ENCODE measurements at places on chromosomes 2 and 18. TPM values are rescaled to one million over a fixed set of nuclear protein-coding genes. Genes with fewer than 3 reads are reported as not detected.

- no peaks in the 10 kb centered on the region for H3K27me3 ChIP-seq
- DNase-seq, result no peak
- no peaks in the 10 kb centered on the region for H3K4me1 ChIP-seq
- H3K4me3 ChIP-seq, result no peak overlapping the region
- H3K36me3 ChIP-seq, result no peaks in the 10 kb centered on the region
Observed at GRCh38 chr18:7414459-7414858, 152.7 kb upstream of the PTPRM start.

DNA sequence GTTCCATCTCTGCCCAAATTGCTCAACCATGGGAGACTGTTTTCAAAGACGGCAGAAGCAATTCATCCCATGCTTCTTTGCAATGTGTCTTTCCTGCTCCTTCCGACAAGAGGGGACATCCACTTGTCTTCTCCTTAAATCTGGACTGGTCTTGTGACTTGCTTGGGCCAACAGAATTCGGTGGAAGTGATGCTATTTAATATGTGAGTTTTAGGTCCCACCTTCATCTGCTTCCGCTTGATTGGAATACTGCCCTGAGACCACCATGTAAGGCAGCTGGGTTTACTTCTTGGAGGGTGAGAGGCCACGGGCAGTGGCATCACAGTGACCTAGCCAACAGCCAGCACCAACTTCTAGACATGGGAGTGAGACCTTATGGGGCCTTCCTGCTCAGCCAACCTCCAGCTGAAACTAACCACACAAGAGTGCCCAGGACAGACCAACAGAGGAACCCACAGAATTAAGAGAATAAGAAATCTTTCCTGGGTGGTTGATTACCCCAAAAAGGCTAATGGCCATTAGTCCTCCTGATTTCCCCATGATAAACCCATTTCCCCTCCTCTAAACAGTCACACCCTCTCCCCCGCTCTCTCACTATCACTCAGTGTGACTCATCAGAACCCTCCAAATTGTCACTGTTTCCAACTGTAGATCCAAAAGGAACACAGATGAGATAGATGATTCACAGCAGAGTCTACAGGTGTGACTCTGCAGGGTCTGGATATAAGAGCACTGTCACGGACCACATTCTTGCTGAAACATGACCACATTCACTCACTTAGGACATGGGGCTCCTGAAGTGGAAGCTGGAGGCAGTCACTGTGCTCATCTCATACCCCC lies 16.2 kb upstream of the RHOB start:
- H3K27ac ChIP-seq, result no peak overlapping the region
- no peak overlapping the region for H3K4me3 ChIP-seq
- H3K27me3 ChIP-seq, result no peaks in the 10 kb centered on the region
- DNase-seq, result no peak

KCNE4 gene
- total RNA-seq, result 4.2 TPM

DNA sequence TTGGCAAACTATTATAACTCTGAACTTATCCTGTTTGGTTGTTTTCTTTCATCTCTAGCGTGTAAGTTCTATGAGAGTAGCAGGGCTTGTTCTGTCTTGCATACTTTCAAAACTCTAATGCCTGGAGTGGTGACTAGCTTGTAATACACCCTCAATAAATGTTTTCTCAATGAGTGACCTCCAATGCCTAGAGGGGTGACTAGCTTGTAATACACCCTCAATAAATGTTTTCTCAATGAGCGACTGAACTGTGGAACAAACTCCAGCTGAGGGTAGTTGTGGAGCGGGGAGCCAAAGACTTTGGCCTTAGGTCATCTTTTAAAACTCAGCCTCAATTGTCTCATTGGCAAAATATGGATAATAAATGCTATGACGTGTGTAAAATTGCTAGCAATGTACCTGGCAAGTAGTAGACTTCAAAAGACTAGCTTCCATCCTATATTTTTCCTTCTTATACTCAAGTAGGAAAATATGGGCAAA lies 1.8 kb downstream of the GPD2 start:
- no peaks in the 10 kb centered on the region for H3K36me3 ChIP-seq
- H3K27me3 ChIP-seq, result no peaks in the 10 kb centered on the region
- H3K4me1 ChIP-seq, result no peaks in the 10 kb centered on the region
- no peak for DNase-seq
- no peak overlapping the region for H3K27ac ChIP-seq
- H3K4me3 ChIP-seq, result no peak overlapping the region

- DNase-seq, result no peak
- no peak overlapping the region for H3K4me3 ChIP-seq
Observed at GRCh38 chr2:182446087-182446486, 19.3 kb upstream of the PDE1A start.

FAM210A gene
- 13.7 TPM for total RNA-seq

DNA sequence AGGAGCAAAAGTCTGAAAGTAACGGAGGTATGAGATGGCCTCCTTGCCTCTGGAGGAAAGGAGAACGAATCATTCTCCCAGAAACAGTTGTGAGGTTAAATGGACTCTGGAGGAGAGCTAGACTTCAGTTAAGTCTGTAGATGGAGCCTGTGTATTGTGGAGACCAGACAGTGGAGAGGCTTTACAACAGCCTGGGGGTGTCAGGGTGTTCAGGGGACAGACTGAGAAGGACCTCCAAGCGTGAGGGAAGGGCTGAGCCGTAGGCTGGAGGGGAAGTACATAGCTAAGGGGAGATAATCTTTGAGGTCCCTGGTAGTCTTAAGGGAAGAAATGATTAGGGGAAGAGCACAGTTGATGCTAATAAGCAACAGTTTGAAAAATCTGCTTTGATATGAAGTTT lies 76.6 kb downstream of the GALNT1 start:
- no peaks in the 10 kb centered on the region for H3K27me3 ChIP-seq
- no peak for DNase-seq
- H3K36me3 ChIP-seq, result no peaks in the 10 kb centered on the region
- H3K4me3 ChIP-seq, result no peak overlapping the region
- H3K4me1 ChIP-seq, result no peaks in the 10 kb centered on the region

DNA sequence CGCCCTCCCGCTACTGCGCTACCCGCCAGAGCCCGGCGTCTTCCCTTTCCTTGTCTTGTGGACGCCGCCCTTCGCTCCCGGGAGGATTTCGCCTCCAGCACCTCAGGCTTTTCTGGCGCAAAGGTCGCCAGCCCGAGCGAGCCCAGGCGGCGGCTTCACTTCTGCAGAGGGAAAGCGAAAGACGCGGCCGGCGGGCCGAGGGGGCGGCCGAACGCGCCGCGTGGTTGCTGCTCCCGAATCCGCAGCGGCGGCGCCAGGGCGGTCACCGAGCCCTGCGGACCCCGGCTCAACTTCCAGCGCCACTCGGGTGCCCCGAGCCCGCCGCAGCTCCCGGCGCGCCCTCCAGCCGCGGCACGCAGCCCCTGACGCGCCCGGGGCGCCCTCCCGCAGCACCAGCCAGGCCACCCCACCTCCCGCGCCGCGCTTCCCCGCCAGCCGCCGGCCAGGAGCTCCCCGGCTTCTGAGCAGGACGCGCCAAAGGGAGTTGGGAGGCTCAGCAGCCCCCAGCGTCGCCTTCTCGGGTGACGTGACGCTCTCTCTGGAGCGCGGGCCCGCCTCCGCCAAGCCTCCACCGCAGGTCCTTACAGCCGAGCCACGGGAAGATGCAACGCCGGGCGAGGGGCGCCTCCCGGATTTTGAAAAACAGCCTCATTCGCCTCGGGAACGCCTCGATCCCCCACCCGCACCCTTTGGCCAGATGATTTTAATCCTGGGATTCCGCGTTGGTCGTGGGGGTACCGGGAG lies 84.9 kb upstream of the EPB41L3 start:
- DNase-seq, result peak; percentile 77
- peaks cover 14% of the 10 kb centered on the region for H3K27me3 ChIP-seq
- peak overlapping the region; percentile 34 for H3K4me3 ChIP-seq
